ENCODE measurements at places on chromosomes 13 and 19.

DNA sequence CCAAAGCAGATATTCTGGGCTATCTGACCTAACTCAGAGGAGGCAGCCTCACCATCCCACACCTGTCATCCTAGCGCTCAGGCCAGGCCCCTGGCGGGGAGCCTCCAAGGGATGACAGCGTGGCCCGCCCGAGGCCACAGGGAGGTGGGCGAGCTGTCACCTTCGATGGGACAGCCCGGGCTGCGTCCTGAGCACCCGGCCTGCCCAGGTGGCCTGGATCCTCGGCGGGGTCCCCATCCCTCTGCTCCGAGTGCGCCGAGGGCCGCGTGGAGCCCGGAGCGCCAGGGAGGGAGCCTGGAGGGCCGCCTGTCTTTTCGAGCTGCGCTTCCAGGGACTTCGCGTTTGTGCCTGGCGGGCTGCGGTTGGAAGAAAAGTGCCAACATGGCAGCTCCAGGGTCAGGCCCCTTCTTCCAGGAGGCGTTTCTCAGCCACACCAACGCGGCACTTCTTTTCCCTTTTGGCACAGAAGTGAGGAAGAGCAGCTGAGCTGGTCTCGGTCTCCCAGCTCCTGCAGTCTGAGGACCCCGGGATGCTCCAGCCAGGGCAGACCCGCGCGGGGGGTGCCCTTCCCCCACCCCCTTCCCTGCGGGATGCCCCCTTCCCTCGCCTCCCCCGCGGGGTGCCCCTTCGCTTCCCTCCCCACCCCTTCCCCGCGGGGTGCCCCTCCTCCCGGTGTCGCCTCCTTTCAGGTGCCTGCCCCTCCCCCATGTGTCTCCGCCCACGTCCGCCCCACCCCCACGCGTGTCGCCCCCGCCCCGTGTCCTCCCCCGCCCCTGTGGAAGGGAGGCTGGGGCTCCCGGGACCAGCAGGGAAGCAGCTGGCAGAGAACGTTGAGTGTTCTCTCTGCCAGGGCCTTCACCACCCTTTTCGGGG, 42.3 kb downstream of the GJA3 start:
- DNase-seq = no peak

DNA sequence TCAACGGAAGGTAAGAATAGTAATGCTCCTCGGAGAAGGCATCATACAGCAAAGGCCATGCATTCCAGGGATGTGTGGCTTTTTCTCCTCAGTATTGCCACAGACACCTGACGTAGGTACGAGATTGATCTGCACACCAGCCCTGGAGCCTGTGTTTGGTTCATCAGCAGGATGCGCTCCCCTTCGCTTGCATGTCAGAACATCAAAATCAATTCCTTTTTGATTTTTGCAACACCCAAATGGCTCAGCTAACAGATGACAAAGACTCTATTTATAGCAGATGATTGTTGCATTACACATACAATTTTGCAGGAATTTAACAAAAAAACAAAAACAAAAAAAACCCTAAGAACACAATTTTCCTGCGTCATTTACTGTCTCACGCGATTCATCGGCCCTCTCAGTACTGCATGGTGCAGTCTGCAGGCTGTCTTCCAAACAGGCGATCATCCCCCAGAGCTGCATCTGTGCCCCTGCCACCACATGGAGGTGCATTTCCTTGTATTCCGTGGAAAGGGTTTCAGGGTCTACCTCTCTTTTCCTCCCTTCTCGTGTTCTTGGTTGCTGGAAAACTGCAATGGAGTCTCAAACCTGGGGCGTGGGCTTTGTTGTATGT, 207.3 kb downstream of the TEX29 start:
- no peak for DNase-seq

- DNase-seq = no peak
Observed at GRCh38 chr19:18426416-18426767, 7.2 kb downstream of the SSBP4 start.

- no peak for DNase-seq
Observed at GRCh38 chr19:27906081-27906480, 1306.9 kb downstream of the UQCRFS1 start.

DNA sequence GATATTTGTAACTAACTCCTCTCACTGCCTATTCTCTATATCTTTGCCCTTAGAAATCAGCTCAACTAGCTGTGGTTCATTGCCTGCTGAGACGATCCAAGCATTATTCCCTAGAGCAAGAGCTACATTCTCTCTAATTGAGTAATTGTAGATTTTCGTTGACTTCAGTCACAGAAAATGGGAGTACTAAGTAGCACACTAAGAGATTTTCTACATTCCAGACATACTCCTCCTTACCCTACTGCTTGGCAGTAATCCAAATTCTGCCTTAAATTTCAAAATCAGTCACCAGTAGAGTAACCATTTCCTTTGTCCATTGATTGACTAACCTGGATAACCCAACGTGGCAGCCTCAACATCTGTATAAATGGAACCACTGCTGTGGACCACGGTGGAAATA, 1786.8 kb downstream of the SLITRK5 start:
- DNase-seq = no peak

GRCh38 chr19:34461375-34462100, 20.0 kb upstream of the WTIP start:
- no peak for DNase-seq

DNA sequence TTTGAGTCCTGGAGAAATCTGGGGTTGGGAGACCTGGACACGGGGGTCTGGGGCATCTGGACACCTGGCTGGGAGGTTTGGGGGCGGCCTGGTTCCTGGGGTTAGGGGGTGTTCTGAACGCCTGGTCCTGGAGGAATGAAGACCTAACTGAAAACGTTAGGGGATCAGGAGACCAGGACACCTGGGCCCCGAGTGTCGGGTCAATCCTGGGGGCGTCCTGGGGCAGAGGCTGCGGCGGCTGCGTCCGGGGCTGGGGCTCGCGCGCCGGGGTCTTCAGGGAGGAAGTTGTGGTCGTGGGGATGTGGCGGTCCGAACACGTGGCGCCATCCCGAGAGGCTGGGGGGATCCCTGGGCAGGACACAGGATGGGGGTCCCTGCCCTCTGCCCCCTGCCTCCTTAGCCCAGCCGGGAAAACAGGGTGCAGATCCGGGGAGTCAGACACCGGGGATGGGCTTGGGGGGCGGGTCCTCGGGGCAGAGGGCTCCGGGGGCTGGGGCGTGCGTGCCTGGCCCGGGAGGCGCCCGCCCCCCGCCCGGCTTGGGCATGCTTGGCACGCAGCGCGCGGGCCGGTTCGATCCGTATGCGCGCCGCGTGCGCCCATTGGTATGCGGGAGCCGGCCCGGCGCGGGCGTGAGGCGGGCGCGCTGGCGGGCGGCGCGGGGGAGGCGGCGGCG, 632 bp downstream of the NPAS1 start:
- no peak for DNase-seq

GRCh38 chr19:1355568-1356507, 27.9 kb upstream of the NDUFS7 start:
- DNase-seq = no peak

DNA sequence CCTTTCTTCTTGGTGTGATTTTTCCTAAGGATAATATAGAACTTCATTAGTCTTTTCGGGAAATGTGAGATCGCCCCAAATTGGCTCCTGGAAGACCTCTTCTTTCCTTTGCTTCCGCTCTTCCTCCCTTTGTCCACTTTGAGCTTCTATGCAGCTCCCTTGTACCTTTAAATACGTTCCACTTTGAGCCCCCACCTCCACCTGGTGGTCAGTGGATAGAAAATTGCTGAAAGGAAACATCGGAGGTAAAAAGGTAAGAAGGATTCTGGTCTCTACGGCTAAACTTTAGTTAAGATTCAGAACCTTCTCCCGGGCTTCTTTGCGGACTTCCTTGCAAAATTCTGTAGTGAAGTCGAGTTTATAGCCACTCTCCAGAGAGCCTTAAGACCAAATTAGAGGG, 55.0 kb upstream of the TM9SF2 start:
- DNase-seq = no peak

- DNase-seq = no peak
Observed at GRCh38 chr13:29125934-29126424, 305.8 kb downstream of the MTUS2 start.

GRCh38 chr13:88042489-88042888, 371.3 kb downstream of the SLITRK5 start:
- no peak for DNase-seq

GRCh38 chr13:103839460-103839859, 773.2 kb upstream of the SLC10A2 start:
- DNase-seq = no peak

DNA sequence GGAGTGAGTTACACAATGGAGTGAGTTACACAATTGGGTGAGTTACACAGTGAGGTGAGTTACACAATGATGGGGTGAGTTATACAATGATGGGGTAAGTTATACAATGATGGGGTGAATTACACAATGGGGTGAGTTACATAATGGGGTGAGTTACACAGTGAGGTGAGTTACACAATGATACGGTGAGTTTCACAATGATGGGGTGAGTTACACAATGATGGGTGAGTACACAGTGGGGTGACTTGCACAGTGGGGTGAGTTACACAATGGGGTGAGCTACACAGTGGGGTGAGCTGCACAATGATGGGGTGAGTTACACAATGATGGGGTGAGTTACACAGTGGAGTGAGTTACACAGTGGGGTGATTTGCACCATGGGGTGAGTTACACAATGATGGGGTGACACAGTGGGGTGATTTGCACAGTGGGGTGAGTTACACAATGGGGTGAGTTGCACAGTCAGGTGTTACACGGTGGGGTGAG, 52.5 kb upstream of the GAS6 start:
- no peak for DNase-seq

DNA sequence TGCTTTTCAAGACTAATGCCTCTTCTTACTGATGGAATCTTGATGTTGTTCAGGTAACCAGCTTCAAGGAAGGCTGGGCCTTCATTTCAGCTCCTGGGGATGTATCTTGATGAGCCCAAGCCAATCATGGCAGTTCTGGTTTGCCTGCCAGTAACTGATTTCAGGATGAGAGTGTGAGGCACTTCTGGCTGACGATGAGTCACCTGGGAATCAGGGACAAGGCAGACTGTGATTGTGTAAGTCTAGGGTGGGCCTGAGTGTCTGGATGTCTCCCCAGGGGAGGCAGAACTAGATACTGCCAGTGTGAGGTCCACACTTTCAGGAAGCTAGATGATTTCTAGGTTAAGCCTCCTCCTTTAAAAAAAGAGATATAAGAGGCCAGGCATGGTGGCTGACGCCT, 77.3 kb upstream of the KL start:
- DNase-seq = no peak

DNA sequence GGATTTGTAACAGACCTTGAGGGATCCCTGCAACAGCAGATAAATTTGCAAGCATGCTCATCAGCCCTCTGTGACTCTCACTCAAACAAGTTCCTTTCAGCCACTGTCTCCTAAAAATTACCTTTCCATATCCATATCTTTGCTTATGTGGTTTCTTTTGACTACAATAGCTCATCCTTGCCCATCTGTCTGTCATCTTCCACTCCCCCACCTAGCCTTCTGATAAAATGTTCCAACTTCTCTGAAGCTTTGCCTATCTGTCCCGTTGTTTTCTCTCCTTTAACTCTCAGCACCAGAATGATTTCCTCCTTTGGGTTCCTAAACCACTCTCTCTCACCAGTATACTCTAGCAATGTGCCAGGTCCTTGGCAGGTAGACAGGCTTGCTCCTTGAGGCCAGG, 194.5 kb downstream of the VWA8 start:
- DNase-seq = no peak

- DNase-seq = no peak
Observed at GRCh38 chr13:84959818-84960217, 839.4 kb downstream of the SLITRK6 start.

All from T-helper 17 cell (primary cell).